ENCODE measurements at places on chromosomes 16 and 17.

DNA sequence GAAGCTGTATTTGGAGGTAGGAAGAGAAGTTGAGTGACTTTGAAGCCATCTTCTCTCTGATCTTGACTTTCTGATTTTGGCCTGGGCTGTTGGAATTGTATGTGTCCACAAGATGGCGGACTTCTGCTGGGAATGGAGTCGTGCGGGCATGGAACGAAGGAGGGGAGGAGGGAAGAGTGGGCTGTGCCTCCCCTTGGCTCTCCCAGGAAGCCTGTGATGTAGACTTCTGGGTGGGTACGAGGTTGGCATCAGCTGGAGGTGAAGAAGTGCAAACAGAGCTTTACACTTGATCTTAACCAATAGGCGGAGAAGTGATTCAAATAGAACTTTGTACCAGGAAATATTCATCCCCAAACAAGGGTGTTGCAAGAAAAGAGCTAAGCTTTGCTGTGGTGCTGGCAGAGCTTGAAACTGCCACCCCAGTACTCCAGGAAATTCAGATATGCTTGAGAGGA lies 7.4 kb upstream of the TMEM220 start:
- DNase-seq = peak; percentile 46

- DNase-seq = peak; percentile 84
Observed at GRCh38 chr17:82103553-82104451, 5.8 kb upstream of the FASN start.

- DNase-seq = peak; percentile 61
Observed at GRCh38 chr17:38861399-38861843, 7.9 kb upstream of the RPL23 start.

DNA sequence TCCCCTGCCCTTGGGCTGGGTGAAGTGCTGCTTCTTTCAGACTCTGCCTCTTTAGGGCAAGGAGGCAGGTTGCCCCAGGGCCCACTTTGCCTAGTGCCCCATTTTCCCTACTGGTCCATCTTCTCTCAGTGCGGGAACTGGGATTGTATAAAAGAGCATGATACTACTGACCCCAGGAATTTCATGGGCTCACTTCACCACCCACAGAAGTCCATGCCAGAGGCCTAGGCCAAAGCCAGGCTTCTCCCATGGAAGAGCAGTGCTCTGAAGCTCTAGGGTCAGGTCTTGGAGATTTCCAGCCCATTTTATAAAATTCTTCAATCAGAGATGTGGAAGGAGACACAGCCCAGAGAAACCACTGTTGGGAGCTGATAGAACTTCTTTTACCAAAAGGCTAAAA lies 5.7 kb downstream of the CACNG1 start:
- no peak for DNase-seq

GRCh38 chr17:80367503-80367902 lies 47.5 kb upstream of the ENDOV start:
- no peak for DNase-seq

DNA sequence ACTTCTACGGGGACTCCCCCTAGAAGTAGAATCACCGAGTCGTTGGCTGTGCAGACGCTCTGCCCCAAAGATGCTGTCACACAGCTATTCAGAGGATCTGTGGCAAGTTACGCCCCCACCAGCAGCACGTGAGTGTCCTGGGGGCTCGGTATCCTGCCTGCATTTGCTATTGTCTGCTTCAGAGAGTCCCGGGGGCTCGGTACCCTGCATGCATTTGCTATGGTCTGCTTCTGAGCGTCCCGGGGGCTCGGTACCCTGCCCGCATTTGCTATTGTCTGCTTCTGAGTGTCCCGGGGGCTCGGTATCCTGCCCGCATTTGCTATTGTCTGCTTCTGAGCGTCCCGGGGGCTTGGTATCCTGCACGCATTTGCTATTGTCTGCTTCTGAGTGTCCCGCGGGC lies 23.8 kb upstream of the ZNF469 start:
- no peak for DNase-seq

GRCh38 chr17:70622368-70623260 lies 453.3 kb downstream of the KCNJ2 start:
- DNase-seq = peak; percentile 69

DNA sequence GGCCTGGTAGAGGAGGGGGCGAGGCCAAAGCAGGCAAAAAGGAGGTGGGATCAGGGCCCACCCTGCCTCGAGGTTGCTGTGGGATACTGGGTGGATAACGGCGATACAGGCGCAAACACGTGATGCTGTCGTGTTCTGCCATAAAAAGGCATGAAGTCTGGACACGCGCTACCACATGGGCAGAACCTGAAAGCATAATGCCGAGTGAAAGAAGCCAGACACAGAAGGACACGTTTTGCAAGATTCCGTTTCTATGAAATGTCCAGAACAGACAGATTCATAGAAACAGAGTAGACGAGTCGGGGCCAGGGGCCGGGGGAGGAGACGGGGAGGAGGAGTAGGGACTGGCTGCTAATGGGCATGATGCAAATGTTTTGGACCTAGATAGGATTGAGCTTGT lies 43.5 kb downstream of the ZDHHC7 start:
- DNase-seq = no peak

- no peak for DNase-seq
Observed at GRCh38 chr17:47649972-47650524, 329 bp downstream of the KPNB1 start.

GRCh38 chr16:85338638-85338982 lies 226.3 kb upstream of the CIBAR2 start:
- no peak for DNase-seq

GRCh38 chr16:74264811-74265210 lies 31.8 kb upstream of the PSMD7 start:
- no peak for DNase-seq

All from cerebellar cortex (tissue), 1 donor.